ENCODE measurements at places on chromosomes 2 and 18.

- DNase-seq = no peak
Observed at GRCh38 chr18:8367217-8367988, 241.8 kb upstream of the RAB12 start.

DNA sequence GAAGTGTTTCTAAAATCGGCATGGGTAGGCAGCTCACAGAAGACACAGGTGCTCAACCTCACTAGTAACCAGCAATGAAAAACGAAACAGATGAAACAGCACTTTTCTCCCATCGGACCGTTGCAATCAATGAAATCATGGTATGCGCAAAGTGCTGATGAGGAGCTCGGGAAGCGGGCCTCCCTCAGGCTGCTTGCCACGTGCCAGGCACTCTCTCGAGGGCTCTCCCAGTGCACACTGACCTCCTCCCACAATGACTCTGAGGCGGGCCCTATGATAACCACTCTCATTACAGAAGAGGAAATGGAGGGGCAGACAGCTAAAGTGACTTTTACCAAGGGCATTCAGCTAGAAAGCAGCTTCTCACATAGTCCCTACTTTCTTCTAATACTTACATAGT, 3.8 kb upstream of the ANKRD23 start:
- no peak for DNase-seq

DNA sequence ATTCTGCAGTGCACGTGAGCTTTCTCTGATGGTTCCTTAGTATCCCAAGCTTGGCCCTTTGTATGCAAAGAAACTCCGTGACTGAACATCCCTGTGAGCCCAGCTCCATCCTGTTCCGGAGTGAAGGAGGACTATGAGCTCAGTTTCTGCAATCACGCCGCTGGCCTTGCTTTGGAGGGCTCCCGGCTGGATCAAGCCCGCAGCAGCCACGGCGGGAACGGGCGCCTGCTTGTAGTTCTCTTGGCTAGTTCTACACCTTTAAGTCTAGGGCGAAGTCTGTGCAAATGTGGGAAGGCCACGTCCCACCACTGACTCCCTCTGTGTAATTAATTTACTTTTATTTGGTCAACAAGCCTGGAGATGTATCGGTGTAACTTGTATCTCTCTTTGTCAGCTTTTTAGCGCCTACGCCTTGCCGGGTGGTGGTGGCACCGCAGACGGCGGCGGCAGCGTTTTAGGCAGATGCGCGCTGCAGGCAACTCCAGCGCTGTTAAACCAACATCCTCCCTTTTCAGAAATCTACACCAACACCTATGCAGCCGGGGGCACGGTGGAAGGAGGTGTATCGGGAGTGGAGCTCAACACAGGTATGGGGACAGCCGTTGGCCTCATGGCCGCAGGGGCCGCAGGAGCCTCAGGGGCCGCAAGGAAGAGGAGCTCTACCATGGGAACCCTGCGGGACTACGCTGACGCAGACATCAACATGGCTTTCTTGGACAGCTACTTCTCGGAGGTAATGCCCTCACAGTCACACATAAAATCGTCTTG, 34.3 kb downstream of the DSG4 start:
- DNase-seq = no peak

- no peak for DNase-seq
Observed at GRCh38 chr2:85731606-85732005, 22.2 kb upstream of the ATOH8 start.

GRCh38 chr2:133326652-133327397, 241.4 kb downstream of the NCKAP5 start:
- DNase-seq = peak; percentile 71

GRCh38 chr2:112577756-112578155, 6.7 kb upstream of the CHCHD5 start:
- DNase-seq = no peak

- peak; percentile 39 for DNase-seq
Observed at GRCh38 chr2:84435345-84436025, 23.6 kb downstream of the SUCLG1 start.

- no peak for DNase-seq
Observed at GRCh38 chr2:235679471-235679870, 185.6 kb downstream of the AGAP1 start.

DNA sequence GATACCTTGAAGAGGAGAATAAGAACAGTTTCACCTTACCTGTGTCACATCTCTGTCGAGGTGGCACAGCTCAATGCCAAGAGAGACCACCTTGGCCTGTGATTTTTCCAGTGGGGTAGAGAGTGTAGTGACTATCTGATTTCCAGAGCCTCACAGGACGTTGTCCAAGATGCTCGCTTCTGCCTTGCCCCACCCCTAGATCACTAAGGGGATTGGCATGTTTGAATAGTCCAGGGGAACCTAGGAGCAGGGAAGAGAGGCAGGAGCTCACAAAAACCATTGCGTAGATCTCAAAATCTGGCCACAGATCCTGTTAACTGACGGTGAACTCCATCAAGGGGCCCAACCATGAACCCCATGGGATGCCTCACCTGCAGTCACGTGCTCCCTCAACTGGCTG, 24.2 kb downstream of the TMEM178A start:
- no peak for DNase-seq

DNA sequence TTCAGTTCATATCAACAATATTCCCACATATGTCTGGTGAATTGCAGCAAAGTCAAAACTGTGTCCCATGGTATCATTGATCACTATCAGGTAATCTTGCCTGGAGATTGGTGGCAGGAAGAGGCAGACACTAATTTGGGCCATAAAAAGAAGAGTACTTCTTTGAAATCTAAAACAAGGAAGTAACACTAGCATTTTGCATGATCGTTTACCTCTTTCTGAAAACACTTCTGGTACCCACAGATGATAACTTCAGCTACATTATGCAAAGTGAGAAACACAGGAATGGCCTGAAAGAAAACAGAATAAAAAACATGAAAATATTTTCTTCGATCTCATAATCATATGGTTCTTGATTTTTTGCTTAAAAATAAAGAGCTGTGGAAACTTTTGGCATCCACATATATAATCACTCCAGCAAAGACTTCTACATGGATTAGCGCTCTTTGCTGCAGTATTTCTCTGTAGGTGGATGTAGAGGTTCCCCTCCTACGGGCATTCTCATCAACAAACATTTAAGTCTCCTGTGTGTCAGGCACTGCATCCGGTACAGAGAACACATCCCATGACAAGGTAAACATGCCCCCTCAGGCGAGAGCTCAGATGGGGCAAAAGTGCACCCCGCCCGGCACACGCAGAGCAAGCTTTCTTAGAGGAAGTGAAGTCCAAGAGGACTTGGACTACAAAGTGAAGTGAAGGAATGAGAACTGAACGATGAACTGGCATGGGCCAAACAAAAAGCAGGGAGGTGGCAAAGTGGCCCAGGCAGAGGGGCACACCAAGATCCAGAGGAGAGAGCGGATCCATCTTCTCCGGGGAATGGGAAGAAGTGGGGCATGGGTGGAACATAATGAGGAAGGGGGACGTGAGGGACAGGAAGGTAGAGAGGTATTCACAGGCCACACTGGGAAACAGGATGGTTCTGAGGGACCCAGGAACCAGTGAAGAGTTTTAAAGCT, 68.0 kb upstream of the RIOK3 start:
- DNase-seq = no peak

- no peak for DNase-seq
Observed at GRCh38 chr2:233821709-233822100, 32.6 kb downstream of the HJURP start.

DNA sequence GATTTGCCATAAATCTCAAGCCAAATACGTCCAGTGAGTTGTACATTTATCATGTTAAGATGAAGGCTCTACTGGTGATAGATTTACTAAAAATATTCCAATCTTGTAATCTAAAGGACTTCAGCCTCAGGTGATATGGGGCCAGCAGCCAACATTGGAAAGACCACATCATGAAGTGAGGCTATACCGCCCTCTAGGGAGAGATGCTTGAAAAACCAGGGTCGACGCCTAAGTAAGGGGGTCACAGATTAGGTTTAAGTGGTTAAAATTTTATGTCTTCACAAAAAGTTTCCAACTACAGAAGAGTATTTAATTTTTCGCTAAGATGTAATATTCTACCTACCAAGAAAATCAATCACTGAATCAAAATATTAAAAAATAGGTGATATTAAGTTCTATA, 33.3 kb downstream of the DOCK10 start:
- no peak for DNase-seq

- peak; percentile 9 for DNase-seq
Observed at GRCh38 chr18:48777026-48777743, 173.6 kb downstream of the SMAD7 start.

- DNase-seq = no peak
Observed at GRCh38 chr2:182553483-182553882, 126.6 kb upstream of the PDE1A start.

DNA sequence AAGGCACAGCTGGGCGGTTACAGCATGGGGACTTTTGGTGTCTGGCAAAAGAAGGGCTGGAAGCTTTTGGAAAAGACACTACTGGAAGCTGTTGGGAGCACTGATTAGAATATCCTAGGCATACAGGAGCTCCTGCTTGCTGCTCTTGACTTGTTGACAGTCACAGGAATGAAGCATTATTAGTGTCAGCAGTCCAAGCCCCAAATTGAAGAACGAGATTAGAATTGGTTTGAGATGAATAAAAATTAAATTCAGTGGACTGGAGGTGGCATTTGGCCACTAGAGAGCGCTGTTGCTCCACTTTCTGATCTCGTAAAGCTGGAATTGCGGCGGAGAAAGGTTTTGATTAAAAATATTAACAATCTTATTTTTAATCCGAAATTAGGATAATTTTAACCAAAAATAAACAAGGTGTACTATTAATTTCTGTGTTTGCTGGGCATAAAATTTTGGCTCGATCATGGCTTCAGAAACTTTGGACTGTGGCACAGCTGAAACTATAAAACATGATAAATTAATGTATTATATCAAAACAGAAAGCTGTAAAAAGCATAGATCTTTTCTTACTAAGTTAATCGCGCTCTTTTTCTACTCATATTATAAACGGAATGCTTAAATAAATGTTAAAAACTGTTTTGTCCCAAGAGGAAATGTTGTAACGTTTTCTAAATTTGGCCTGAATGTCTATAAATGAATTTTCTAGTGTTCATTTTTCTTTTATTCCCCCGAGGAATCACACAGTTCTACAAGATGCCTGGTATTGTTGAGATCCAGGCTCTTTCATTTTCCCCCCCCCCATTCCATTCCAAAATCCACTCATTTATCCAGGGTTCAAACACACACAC, 2.4 kb upstream of the HOXD8 start:
- peak; percentile 34 for DNase-seq

DNA sequence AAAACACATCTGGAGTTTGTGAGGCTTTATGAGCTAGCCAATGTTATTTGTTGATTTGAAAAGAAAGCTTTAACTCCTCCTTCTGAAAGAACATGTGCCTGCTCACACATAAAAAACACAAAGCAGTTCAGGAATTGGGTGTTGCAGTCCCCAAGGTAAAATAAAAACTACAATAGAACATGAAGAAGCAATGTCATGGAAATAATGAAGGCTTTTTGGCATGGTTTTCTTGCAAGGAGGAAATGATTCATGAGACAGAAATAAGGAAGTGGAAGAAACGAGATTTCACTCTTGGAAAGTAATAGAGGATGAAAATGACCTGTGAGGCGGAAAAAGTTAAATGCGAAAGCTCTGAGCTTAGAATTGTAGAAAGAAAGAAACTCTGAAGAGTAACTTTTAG, 81.1 kb downstream of the TRIB2 start:
- peak; percentile 64 for DNase-seq

DNA sequence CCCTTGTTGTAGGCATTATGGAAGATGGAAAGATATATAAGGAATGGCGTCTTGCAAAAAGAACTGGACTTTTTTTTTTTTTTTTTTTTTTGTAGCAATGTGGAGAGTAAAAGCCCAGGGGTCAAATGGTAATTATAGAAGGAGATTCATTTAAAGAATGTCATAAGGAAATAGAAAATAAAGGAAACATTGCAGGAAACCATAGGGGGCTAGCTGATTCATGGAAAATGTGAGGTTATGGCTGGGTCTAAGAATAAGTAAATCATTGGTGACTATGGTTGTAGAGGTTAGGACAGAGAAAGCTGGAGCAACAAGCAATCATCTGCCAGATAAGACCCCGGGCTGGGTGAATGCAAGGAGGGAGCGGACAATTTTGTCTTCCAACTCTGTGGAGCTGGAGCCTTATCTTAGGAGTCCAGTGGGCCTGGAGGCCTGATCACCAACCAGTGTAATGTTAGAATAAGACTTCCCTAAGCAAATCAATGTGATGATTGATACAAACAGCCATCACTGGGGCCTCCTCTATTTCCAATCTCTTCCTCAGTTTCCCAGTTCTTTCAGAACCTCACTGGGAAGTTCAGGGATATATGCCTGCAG, 201.2 kb upstream of the TNP1 start:
- DNase-seq = no peak

DNA sequence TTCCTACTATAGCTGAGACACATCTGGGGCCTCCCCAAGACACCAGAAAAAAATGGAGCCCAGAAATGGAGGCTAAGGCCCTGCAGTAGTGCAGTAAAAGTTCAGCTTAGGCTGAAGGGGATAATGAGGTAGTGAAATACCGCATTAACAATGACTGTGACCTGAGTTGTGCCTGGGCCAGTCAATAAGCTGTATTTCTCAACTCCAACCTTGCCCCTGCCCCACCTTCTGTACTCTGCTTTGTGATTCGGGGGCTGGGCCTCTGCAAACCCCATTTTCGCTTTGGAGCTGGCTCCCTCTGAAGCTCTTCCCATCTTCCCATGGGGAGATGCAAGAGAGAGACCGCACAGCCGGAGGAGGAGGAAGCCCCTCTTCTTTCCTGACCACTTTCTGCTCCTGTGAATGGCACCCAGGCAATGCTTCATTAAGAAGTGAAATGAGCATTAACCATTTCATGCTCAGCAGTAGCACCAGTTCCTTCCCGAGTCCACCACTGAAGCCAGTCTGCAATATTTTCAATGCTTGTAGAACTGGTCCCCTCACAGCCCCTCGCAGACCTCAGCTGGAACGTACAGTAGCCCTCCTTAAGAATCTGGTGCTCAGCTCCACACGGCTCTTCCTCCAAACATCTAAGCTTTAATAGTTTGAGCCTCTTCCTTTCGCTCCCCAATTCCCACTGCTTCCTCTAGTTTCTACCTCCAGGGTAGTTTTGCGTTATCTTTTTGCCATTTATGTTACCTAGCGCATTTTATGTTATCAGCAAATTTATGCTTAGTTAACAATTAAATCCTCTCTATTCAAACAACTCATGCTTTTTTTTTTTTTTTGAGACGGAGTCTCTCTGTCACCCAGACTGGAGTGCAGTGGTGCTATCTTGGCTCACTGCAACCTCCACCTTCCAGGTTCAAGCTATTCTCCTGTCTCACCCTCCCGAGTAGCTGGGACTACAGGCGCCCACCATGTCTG, 32.6 kb upstream of the SCYGR1 start:
- DNase-seq = no peak

DNA sequence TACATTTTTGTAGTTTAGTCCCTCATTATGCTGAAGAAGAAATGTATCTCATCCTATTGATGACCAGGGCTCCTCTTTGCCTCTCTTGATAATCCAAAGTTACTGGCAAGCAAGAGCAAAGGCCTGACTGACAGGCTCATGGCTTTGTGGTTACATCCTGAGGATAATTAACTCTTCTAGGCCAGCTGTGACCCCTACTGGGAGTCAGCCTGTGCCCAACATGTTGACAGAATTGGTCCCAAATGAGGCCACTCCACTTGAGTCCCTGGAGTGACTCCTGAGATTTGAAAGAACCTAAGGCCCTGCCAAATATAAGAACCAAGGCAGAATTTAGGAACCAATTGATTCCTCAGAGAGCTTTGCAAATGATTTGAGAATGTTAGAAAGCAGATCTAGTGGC, 973.8 kb upstream of the CELF4 start:
- no peak for DNase-seq
